ENCODE measurements at places on chromosomes 6 and 20.

DNA sequence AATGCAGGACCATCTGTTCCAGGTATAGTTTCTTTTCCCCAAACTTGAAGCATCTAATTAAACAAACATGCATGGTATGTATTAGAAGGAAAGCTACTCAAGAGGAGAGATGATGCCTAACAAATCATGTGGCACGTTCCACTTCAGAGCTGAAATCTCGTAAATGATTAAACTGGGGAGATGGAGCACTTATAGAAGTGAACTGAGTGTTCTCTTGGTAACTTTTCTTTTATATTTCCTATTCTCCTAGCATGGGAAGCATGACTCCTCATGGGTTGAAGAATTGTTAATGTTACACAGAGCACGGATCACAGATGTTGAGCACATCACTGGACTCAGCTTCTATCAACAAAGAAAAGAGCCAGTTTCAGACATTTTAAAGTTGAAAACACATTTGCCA is 61.1 kb downstream of the CCN2 start:
- DNase-seq, result no peak
- H3K4me1 ChIP-seq, result no peaks in the 10 kb centered on the region
- no peaks in the 10 kb centered on the region for H3K36me3 ChIP-seq

DNA sequence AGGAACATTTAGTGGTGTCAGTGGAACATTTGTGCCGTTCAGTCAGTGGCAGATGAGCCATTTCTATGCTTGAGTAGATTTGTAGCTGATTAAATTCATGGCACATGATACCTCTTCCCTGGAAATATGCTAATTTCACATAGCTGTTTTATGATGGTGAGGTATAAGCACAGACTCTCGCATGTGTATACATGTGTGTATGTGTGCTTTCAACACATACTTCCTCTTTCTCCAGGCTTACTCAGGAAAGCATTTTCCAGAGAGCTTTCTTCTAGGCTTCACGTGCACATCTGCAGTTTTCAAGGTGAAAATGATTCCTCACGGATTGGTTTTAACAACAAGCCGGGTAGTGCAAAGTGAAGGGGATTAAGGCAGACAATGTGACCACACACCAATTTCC is 396.5 kb downstream of the HDGFL1 start:
- H3K27ac ChIP-seq, result no peak overlapping the region
- no peaks in the 10 kb centered on the region for H3K36me3 ChIP-seq
- H3K4me1 ChIP-seq, result no peaks in the 10 kb centered on the region
- H3K4me3 ChIP-seq, result no peak overlapping the region
- no peak for DNase-seq
- no peaks in the 10 kb centered on the region for H3K27me3 ChIP-seq

DNA sequence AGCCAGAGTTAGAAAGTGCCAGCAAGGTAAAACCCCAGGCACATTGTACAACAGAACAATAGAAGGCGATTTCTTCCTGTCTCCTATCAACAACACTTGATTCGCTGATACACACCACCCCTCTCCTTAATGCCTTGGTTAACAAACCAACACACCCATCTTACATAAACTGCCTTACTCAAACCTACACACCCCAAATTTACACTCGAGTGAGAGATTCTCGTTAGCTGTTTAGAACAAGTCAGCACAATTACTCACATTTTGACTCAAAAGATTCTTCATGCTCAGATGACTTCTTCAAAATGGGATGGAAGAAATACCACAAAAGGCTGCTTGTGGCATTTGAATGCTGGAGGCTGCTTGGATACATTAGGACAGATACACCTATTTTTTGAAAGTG is 80.0 kb upstream of the FOXQ1 start:
- no peak for DNase-seq
- no peaks in the 10 kb centered on the region for H3K36me3 ChIP-seq
- no peaks in the 10 kb centered on the region for H3K4me1 ChIP-seq
- H3K27ac ChIP-seq, result no peak overlapping the region
- H3K27me3 ChIP-seq, result no peaks in the 10 kb centered on the region

GRCh38 chr6:83592770-83593394 is 80.5 kb downstream of the PRSS35 start:
- no peaks in the 10 kb centered on the region for H3K36me3 ChIP-seq
- no peaks in the 10 kb centered on the region for H3K4me1 ChIP-seq
- no peak overlapping the region for H3K4me3 ChIP-seq
- no peaks in the 10 kb centered on the region for H3K27me3 ChIP-seq

GRCh38 chr6:4323322-4323721 is 187.9 kb upstream of the ECI2 start:
- no peak overlapping the region for H3K4me3 ChIP-seq
- no peaks in the 10 kb centered on the region for H3K27me3 ChIP-seq
- no peaks in the 10 kb centered on the region for H3K4me1 ChIP-seq
- DNase-seq, result no peak

DNA sequence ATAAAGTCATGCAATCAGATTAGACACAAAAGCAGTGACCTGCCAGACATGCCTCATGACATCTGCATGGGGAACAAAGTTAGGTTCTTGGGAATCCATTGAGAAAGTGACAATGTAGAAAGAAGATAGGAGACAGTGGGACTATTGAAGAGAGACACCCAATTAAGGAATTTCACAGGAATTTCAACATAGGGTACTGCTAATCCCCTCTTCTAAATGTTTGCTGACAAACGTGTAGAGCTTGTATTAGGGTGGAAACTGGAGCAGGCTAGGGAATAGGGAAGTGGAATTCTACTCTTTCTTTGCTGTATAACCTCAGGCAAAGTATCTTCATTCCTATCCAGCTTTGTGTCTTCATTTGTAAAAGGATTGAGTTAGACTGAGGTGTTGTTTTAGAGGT is 409.4 kb upstream of the SASH1 start:
- H3K27ac ChIP-seq, result no peak overlapping the region
- DNase-seq, result no peak
- H3K27me3 ChIP-seq, result no peaks in the 10 kb centered on the region
- no peaks in the 10 kb centered on the region for H3K36me3 ChIP-seq
- H3K4me1 ChIP-seq, result no peaks in the 10 kb centered on the region
- H3K4me3 ChIP-seq, result no peak overlapping the region

GRCh38 chr20:14732996-14733395 is 395.6 kb upstream of the FLRT3 start:
- DNase-seq, result no peak
- H3K4me3 ChIP-seq, result no peak overlapping the region
- H3K36me3 ChIP-seq, result no peaks in the 10 kb centered on the region

- peaks cover 57% of the 10 kb centered on the region for H3K36me3 ChIP-seq
- no peak overlapping the region for H3K27ac ChIP-seq
- no peaks in the 10 kb centered on the region for H3K4me1 ChIP-seq
- no peaks in the 10 kb centered on the region for H3K27me3 ChIP-seq
These were observed 24.4 kb downstream of the TMEM181 start for GRCh38 chr6:158584236-158584651.

DNA sequence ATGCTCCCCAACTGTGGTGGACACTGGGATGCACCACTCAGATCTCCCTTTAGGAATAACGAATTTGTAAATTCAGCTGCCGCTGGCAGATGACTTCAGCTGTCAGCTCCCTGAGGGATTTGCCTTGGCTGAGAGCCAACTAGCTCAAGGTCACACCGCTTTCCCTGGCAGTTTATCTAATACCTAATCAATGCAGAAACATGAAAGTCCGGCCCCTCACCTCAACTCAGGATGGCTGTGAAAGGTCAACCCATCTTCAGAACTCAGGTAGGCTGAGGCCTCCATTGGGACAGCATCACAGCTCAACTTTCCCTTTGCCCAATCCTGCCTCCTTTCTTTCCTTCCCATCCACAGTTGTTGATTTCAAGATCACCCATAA is 22.8 kb upstream of the SCGN start:
- H3K27ac ChIP-seq, result no peak overlapping the region
- no peaks in the 10 kb centered on the region for H3K36me3 ChIP-seq
- no peaks in the 10 kb centered on the region for H3K27me3 ChIP-seq
- no peak overlapping the region for H3K4me3 ChIP-seq

DNA sequence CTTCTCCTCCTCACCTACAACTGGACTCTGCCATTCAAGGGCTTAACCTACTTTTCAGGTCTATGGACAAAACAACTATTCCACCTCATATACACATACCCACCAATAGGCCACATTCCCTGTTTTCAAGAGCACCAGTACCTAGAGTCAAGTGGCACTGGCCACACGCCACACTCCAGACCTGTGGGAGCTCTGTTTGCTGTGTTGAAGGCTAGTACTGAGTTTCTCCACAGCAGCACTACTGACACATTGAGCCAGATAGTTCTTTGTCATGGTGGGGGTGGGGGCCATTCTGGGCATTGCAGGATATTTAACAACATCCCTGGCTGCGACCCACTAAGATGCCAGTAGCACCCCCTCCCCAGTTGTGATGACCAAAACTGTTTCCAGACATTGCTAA is 84.1 kb downstream of the RALGAPA2 start:
- H3K27ac ChIP-seq, result no peak overlapping the region
- no peak for DNase-seq
- no peaks in the 10 kb centered on the region for H3K27me3 ChIP-seq
- H3K4me1 ChIP-seq, result no peaks in the 10 kb centered on the region

DNA sequence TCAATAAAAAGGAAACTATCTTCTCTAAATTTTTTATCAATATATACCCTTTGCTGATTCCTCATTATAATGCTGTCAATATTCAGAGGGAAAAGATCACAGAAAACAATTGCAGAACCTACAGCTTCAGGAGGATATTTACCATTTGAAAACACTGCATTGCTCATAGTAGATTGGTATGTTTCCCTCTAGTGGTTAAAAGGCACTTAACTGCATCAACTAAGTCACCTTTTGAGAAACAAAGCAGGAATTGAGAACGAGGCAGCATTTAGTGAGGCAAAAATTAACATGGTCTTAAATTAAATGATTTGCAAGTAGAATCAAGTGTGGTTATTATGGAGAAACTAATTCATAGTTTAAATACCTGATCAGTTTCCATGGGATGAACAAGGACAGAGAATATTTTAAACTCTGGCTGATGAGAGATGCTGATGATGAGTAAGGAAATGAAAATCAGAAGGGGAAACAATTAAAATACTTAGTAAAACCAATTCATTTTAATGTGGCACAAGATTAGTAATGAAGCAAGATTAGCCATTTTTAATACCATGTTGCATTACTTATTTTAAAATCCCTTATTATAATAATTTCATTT is 642.1 kb downstream of the EPHA7 start:
- H3K4me1 ChIP-seq, result no peaks in the 10 kb centered on the region
- no peaks in the 10 kb centered on the region for H3K27me3 ChIP-seq

DNA sequence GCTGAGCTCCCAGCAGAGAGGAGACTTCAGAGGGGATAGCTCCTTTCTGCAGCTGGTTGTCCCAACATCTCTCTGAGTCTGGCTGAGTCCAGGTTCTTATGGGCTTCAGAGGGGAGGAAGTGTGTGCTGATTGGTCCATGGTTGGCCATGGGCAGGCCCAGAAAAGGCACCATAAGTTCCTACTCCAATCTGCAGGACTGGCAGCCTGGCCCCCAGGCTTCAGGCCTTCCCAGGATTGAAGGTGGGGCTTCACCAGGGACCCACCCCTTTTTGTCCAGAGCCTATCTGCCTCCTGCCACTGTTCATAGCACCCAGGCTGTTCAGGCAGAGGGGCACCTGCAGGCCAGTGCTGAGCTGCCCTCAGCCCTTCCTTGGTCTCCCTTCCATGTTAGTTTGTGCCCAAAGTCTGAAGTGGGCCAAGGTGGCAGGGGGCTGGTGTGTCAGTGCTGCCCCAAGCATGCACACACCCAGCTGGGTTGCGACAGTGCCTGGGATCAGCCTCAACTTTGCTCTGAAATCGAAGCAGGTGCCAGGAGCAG is 21.6 kb upstream of the TOP1 start:
- peaks cover 7% of the 10 kb centered on the region for H3K4me1 ChIP-seq
- no peak overlapping the region for H3K27ac ChIP-seq
- DNase-seq, result no peak
- no peaks in the 10 kb centered on the region for H3K27me3 ChIP-seq
- no peak overlapping the region for H3K4me3 ChIP-seq
- H3K36me3 ChIP-seq, result no peaks in the 10 kb centered on the region

DNA sequence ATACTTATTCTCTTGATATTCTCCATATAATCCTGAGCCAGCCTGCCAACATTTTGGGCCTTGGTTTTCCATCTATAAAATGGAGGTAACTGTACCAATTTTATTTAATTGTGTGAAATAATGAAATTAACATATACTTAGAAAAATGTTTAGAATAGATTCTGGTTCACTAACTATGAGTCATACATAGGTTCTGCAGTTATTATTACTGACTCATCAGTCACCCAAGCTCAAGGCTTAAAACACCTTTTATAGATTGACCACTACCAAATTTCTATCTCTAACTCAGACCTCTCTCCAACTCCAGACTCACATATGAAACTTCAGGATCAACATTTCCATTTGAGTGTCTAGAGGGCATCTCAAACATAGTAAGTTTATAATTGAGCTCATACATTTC is 1277.2 kb upstream of the GJE1 start:
- DNase-seq, result no peak
- no peaks in the 10 kb centered on the region for H3K4me1 ChIP-seq

GRCh38 chr6:44194326-44194725 is 22.4 kb upstream of the MYMX start:
- H3K4me1 ChIP-seq, result no peaks in the 10 kb centered on the region
- no peak overlapping the region for H3K4me3 ChIP-seq
- DNase-seq, result no peak
- no peaks in the 10 kb centered on the region for H3K27me3 ChIP-seq

GRCh38 chr20:57530327-57530981 is 5.5 kb upstream of the CTCFL start:
- no peaks in the 10 kb centered on the region for H3K4me1 ChIP-seq
- H3K27ac ChIP-seq, result no peak overlapping the region
- H3K4me3 ChIP-seq, result no peak overlapping the region

- no peak overlapping the region for H3K27ac ChIP-seq
- H3K4me1 ChIP-seq, result no peaks in the 10 kb centered on the region
- no peak overlapping the region for H3K4me3 ChIP-seq
These were observed 12.4 kb downstream of the GABBR1 start for GRCh38 chr6:29620630-29621029.

DNA sequence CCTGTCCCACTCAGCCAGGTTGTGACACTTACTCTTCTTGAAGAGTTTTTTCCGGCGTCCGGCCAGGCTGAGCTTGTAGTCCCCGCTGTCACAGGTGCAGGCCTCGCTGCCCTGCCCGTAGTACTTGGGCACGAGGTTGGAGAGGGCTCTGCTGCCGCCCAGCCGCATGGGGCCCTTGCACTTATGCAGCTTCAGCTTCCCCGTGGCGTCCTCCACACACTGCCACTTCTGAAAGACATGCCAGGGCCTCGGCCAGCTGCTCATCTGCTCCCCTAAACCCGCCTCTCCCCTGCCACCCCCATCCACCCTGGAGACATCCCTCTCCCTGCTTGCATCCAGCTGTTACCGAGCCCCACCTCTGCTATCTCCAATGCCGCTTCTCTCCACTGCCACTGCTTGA is 113.1 kb downstream of the SULF2 start:
- H3K27me3 ChIP-seq, result no peaks in the 10 kb centered on the region
- H3K4me1 ChIP-seq, result no peaks in the 10 kb centered on the region
- H3K27ac ChIP-seq, result no peak overlapping the region

GRCh38 chr20:59010321-59010994 is 3.4 kb upstream of the CTSZ start:
- no peak overlapping the region for H3K4me3 ChIP-seq
- H3K36me3 ChIP-seq, result no peaks in the 10 kb centered on the region
- peaks cover 32% of the 10 kb centered on the region for H3K4me1 ChIP-seq
- H3K27me3 ChIP-seq, result no peaks in the 10 kb centered on the region
- DNase-seq, result no peak
- H3K27ac ChIP-seq, result no peak overlapping the region

GRCh38 chr6:3489027-3489757 is 32.3 kb upstream of the SLC22A23 start:
- no peak for DNase-seq
- H3K36me3 ChIP-seq, result no peaks in the 10 kb centered on the region
- H3K4me1 ChIP-seq, result no peaks in the 10 kb centered on the region
- peaks cover 3% of the 10 kb centered on the region for H3K27me3 ChIP-seq
- no peak overlapping the region for H3K4me3 ChIP-seq

GRCh38 chr6:46090115-46091079 is 39.4 kb upstream of the ENPP4 start:
- DNase-seq, result no peak
- H3K27me3 ChIP-seq, result no peaks in the 10 kb centered on the region
